ENCODE measurements at places on chromosomes 4 and X.
A peak's percentile ranks its signal among the peaks of the same experiment; 100 is the strongest.

- DNase-seq = peak; percentile 30
These were observed 2.1 kb downstream of the GEMIN8 start for GRCh38 chrX:14027511-14028019.

DNA sequence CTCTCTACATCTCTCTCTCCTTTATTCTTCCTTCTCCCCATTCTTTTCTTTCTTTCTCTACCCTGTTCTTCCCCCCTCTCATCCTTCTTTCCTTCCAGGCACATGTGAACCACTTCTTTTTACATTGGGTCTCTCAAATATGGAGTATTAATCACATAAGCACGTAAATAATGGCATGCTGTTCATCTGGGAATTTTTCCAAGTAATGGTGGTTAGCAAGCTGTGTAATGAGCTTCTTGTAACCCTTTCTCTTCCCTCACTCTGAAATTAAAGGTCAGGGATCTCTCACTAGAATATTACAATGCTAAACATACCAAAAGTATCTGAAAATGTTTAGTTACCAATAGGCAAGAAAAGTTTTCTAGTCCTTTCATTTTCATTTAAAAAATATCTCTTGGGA, 239.9 kb upstream of the TEX13A start:
- DNase-seq = no peak

DNA sequence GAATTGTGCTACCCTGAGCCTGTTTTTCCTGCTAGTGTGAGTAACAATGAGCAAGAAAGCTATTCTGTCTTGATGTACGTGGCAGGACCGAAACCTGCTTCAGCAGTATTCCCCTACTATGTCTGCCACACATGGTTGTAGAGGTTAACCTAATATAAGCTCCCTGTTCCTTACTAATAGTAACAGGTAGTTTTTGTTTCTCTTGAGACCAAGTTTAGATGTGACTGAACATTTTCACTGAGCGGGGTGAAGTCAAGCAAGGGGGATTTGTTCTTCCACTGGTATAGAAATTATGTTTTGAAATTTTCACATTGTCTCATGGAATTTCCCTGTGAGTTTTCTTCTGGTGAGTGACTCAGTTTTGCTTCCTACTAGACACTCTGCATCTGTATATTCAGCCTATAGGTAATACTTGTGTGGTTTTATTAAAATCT, 37.3 kb downstream of the RRAGB start:
- DNase-seq = no peak

DNA sequence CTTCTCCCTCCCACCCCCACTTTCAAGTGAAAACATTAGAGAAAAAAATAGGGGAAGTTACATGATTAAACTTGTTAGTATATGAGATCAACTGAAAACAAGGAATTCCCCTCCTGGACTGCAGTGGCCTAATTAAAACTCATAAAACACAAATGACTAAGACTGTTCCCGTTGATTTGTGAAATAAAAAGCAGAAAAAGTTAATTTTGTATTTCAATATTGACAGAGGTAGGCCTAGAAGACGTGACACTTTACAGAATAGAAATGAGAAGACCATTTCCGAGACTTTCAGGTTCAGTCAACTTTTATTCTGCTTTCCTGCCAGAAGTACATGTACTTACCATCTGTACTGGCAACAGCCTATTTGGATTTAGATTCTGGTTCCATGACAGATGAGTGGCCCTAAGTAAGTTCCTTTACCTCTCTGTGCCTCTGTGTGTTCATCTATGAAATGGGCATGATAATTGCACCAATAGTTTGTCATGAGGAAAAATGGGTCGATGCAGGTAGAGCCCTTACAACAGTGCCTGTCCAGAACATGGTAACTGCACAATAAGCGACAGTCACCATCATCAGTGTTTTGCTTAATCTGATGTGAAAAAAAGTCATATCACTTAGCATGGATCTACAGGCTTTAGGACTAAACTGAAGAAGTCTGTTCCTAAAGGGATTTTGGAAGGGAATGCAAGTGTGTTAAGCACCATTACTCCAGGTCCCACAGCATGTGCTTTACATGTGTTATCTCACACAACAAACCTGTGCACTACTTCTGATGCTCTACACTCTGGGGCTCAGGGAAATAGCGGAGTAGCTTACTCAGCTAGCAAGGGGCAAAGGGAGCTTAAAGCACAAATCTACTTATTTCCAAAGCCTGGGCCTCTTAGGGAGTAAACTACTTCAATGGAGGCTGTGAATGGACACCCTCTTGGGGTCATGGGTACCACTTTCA, 562.3 kb upstream of the DIPK2B start:
- DNase-seq = no peak

DNA sequence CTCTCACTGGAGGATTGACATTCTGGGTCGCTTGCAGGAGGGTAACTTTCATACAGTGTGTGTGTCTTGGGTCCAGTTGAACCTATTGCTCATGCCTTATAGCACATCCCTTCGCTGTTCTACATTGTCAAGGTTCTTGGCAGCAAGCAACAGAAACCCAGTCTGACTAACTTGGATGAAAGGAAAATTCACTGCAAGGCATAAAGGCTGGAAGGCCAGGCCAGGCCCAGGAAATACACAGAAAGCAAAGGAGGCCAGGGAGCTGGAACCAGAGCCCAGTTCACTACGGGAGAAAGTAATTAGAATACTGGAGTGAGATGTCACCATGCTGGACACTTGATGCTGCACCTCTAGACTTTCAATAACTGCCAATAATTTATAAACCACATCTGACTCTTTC, 353.8 kb upstream of the GATB start:
- DNase-seq = no peak

- DNase-seq = no peak
These were observed 2.9 kb downstream of the CCSER1 start for GRCh38 chr4:90130076-90130475.

GRCh38 chr4:52926196-52926974, 64.3 kb downstream of the RASL11B start:
- DNase-seq = no peak

- no peak for DNase-seq
These were observed 63.6 kb upstream of the TSPAN5 start for GRCh38 chr4:98722000-98722399.

GRCh38 chrX:11793734-11794133, 35.7 kb downstream of the MSL3 start:
- DNase-seq = no peak

DNA sequence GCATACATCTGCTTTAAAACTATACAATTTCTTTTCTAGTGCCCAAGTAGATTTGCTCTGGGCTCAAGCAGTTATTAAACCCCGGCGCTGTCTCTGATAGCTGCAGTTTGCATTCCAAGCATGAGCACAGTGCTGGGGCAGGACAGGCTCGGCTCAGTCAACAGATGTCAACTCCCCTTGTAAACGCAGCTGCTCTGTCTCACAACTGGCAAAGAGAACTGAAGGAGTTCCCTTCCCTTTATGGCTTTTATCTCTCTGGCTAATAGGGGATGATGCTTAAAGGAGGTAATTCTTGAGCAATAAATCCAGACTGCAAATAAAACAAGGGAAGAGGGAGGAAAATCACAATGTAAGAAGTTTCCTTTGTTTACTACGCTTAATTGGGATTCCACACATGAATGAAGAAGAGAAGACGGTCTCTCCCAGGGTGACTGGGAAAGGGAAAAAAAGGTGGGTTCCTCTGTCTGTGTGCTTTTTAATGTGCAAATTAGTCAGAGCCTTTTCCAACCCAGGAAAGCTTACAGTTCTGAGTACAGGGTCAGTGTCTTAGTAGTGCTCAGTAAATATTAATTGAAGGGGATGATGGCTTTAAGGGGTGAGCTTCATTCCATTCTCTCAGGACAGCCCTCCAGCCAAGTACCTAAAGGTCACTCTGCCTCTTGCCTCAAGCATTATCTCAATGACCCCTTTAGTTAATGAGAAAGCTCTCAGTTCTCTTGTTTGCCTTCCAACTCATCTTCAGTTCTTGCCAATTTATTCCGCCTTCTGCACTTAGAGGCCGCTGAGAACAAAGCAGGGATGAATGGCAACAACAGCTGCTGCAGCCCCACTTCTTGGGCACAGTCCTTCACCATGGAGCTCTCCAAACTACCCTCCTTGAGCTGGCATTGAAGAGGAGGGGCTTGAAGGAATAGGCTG, 155.7 kb upstream of the JADE1 start:
- peak; percentile 84 for DNase-seq

GRCh38 chr4:153081693-153082092, 122.5 kb upstream of the TRIM2 start:
- no peak for DNase-seq

- no peak for DNase-seq
These were observed 241.7 kb upstream of the TLL1 start for GRCh38 chr4:165631208-165631894.

DNA sequence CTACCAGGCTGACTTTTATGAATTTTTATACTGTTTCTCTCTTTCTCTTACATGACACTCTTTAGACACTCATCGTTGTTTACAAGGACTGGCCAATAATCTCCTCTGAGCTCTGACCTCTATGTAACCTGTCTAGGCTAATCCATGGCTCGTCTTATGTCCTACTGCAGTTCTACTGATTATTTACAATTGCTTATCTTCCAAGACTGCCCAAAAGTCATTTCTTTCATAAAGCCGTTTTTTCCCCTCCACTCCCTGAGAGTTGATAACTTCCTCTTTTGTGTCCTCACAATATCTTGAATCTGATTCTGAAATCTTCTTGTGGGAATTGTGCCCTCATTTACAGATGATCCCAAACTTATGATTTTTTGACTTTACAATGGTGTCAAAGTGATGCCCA, 18.3 kb upstream of the SNCA start:
- DNase-seq = no peak

DNA sequence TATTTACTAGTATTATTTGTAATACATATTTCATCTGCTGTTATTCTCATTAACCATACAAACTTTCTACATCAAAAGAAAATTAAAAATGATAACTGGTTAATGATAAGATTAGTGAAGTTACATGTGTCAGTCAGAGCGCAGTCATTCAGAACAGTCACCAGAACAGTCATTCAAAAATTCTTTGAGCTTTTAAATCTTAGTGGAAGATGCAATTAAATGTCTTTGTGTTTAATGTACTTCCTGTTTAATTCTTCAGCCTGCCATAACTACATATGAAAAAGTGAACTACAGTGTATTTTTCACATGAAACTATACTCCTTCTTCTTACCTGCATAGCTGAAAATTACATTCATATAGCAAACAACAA, 179.7 kb upstream of the NDST4 start:
- DNase-seq = no peak

DNA sequence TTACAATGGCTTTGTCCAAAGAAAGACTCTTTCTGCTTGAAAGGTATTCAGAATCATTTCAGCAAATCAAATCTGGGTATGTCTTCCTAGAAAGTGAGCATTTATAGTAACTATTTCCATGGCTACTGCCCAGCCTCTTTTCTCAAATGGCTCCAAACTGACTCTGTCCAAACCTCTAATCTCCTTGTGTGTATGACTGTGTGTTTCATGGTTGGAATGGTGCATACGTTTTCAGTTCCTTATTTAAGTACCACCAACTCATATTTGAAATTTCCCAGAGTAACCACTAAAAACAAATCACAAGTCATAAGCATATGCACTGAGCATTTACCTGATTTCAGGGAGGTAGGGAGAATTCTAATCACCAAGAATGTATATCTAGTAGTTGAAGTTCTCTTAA, 106.0 kb downstream of the TMEM144 start:
- no peak for DNase-seq

- DNase-seq = no peak
These were observed 286.1 kb upstream of the MAD2L1 start for GRCh38 chr4:120352739-120353138.

DNA sequence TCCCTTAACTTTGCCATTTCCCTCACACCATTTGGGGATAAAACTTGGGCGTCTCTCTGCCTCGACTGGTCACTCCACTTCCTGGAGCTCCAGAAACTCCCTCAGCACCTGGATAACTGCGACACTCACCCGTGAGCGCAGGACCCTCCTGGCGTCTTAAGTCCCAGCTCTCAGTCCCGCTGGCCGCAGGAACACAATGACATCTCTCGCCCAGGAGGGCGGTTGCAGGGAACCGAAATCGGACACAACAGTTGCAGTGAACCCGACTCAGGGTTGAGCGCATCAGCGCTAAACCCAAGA, 370.9 kb upstream of the SMIM31 start:
- no peak for DNase-seq

GRCh38 chr4:54566608-54567007, 91.1 kb upstream of the KIT start:
- no peak for DNase-seq

DNA sequence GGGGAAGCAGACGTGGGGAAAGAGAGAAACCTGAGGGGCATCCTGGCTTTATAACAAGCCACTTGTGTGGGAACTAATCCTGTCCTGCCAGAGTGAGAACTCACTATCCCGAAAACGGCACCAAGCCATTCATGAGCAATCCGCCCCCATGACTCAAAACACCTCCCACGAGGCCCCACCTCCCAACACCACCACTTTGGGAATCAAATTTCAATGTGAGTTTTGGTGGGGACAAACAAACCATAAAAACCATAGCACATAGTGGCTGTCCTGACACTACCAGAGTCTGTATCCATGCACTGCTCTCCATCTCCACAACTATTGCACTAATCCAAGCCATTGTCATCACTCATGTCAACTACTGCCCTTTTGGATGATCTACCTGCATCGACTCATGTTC, 28.5 kb upstream of the SEPTIN6 start:
- DNase-seq = no peak

- no peak for DNase-seq
These were observed 223.4 kb upstream of the RPL34 start for GRCh38 chr4:108396900-108397497.

DNA sequence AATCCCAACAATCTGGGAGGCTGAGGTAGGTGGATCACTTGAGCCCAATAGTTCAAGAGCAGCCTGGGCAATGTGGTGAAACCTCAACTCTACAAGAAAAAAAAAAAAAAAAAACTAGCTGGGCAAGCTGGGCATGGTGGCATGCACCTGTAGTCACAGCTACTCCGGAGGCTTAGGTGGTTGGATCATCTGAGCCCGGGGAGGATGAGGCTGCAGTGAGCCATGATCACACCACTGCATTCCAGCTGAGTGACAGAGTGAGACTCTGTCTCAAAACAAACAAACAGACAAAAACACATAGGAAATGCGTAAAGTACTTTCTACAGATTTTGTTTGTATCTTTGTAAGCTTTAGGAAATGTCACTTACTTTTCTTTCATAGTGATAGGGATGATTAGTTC, 307.2 kb upstream of the NR3C2 start:
- no peak for DNase-seq

GRCh38 chrX:9493936-9494335, 29.1 kb downstream of the TBL1X start:
- no peak for DNase-seq

- DNase-seq = no peak
These were observed 34.0 kb upstream of the ENPP6 start for GRCh38 chr4:184251670-184251980.

GRCh38 chrX:8748855-8749254, 16.9 kb upstream of the ANOS1 start:
- DNase-seq = no peak

DNA sequence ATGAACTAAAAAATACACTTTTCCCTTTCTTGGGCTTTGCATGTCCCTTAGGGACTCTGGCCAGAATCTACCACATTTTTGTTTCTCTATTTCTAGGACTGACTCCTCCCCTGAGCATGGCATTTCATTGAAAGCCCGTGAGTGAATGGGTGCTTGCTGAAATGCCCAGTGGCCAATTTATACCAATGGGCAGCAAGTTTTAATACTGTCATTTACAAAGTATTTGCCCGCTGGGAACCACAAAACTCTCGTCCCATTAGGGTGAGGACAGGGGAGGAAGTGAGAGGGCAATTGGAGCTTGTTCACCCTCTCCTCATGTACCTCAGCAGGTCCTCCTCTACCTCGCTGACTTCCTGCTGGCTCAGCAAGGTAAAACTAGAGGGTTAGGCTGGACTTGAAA, 1.1 kb downstream of the SRPX2 start:
- no peak for DNase-seq

GRCh38 chrX:10926891-10927290, 184.2 kb upstream of the HCCS start:
- no peak for DNase-seq

All from Ammon's horn (tissue), 1 donor.